ENCODE measurements at places on chromosomes 1 and 21. TPM values are rescaled to one million over a fixed set of nuclear protein-coding genes. Genes with fewer than 3 reads are reported as not detected.
A peak's percentile ranks its signal among the peaks of the same experiment; 100 is the strongest.

DNA sequence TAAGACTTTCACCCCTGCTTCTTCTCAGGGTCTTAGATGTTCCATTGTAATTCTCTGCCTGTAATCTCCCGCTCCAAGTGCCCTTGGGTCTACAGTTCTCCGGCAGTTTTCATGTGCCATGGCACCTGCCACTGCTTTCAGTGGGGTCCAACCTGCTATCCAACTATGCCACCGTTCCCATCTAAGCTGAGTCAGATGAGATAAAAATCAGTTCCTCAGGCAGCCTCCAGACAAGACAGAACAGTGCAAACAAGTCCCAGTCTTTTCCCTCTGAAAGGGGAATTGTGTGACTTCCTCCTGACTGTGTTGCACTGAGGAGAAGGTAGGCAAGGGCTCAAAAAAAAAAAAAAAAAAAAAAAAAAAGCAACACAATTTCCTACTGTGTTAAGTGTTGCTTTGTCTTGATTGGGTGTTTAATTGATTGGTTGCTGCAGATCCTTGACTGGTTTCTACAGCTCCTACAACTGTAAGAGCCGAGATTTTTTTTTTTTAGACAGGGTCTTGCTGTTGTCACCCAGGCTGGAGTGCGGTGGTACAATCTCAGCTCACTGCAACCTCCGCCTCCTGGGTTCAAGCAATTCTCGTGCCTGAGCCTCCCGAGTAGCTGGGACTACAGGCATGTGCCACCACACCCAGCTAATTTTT lies 50.7 kb downstream of the EBNA1BP2 start:
- DNase-seq, result no peak

GRCh38 chr1:67754526-67754920 lies 69.5 kb downstream of the GADD45A start:
- DNase-seq, result no peak

- no peak for DNase-seq
Observed at GRCh38 chr1:183505454-183506089, 33.3 kb downstream of the SMG7 start.

- DNase-seq, result no peak
Observed at GRCh38 chr1:59146651-59147358, 150.1 kb upstream of the FGGY start.

DNA sequence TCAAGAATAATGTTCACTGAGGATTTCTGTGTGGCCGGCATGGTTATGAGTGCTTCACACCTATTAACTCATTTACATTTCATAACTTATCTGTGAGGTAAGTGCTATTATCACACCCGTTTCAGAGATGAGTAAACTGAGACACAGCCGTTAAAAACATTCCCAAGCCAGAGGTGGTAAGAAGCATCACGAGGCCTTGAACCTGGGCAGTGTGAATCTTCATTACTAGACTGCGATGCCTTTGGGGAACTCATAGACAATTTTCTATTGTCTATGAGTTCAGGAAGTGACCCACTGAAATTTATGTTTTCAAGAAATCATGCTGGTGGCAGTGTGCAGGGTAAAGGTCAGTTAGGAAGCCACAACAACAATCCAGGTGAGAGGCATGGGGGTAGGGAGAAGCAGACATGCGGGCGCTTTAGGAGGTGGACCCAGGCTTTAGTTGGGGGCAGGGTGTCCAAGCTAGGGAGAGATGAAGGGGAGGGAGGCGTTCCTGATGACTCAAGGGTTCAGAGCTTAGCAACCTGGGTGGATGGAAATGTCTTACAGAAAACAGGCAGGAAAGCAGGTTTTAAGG lies 14.5 kb downstream of the GNG12 start:
- no peak for DNase-seq

GRCh38 chr1:192462616-192463015 lies 113.0 kb upstream of the RGS1 start:
- no peak for DNase-seq

DNA sequence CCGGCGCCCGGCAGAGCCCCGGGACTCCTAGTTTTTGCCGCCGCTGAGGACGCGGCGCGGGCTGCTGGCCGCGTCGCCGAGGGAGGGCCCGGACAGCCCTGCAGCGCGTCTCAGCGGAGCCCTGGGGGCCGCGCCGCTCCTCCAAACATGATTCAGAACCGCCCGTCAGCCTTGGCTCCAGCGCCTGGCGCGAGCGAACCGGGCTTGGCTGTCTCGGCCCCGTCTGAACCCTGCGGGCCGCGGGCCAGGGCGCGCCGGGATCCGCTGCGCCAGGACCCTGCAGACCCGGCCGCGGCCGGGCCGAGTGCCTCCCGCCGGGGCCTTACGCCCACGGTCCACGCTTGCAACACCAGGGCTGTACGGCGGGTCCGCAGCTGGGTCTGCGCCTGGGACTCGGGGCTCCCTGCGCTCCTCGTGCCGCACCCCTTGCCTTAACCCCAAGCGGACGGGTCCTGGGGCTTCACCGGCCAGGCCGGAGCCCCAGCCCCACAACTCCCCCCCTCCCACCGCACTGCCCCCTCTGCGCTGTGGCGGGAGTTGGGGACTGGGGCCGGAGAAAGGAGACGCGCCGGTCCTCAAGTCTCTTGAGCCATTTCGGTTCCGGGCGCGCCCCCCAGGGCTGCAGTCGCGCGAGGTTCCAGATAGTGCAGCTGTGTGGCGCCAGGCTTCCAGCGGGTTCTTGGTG lies 48.4 kb upstream of the CD34 start:
- no peak for DNase-seq

GRCh38 chr1:183385340-183386144 lies 32.6 kb downstream of the NMNAT2 start:
- no peak for DNase-seq

- DNase-seq, result no peak
Observed at GRCh38 chr1:11573116-11573692, 81.0 kb downstream of the FBXO2 start.

DNA sequence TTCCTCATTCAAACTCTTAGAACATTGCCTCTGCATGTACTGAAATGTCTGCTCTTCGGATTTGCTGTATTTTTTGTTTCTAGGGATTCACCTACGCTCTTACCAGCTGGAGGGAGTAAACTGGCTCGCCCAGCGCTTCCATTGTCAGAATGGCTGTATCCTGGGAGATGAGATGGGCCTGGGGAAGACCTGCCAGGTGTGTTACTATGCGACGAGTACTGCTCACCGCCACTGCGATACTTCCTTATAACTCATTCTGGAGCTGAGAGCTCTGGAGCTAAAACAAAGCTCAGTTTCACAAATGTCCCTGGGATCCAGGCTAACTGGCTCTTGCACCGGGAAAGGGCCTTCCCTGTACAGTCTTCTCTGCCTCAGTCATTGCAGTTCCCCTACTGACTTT lies 10.1 kb downstream of the CHD1L start:
- DNase-seq, result no peak

DNA sequence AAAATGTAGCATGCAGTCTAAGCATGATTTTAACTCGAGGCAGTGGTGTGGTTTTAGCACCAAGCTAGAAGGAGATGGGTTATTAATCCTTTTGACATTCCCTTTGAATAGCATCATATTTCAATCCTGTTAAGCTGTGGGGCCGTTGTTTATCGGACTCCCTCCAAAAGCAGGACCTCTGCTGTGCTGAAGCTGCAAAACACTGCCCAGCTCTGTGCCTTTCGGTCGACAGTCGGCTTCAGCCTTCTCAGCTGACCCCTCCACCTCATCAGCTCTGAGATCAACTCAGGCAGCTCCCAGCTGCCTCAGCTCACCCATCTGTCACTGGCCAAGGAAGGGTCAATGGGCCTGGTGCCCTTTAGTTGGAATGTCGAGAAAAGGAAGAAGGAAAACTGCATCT lies 95.5 kb downstream of the KAZN start:
- no peak for DNase-seq

- DNase-seq, result no peak
Observed at GRCh38 chr21:33245289-33245918, 15.7 kb downstream of the IFNAR2 start.

- no peak for DNase-seq
Observed at GRCh38 chr1:168098534-168099320, 38.0 kb downstream of the GPR161 start.

GRCh38 chr1:243945727-243946126 lies 95.7 kb upstream of the AKT3 start:
- no peak for DNase-seq

DNA sequence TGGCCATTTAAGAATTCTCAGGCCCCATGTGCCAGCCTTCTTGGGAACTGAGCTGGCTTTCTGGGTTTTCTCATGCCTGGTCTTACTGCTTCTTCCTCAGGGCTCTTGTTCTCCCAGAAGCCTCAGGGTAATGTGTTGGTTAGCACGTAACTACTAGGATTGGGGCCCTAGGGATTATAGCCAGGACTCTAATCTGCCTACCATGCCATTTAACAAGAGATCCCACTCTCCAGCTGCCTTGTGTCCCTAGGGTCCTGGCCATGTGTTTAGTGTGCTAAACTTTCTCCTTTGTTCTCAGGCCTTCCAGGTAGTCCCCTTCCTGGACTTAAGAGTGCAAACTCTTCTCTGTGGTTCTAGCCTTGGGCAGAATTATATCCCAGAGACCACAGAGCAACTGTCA lies 2.2 kb upstream of the SH3BGRL3 start:
- no peak for DNase-seq

- DNase-seq, result no peak
Observed at GRCh38 chr1:6646499-6647148, 22.0 kb downstream of the THAP3 start.

- no peak for DNase-seq
Observed at GRCh38 chr1:82464362-82465001, 663.7 kb downstream of the ADGRL2 start.

- DNase-seq, result no peak
Observed at GRCh38 chr1:97186381-97186780, 464.8 kb downstream of the PTBP2 start.

DNA sequence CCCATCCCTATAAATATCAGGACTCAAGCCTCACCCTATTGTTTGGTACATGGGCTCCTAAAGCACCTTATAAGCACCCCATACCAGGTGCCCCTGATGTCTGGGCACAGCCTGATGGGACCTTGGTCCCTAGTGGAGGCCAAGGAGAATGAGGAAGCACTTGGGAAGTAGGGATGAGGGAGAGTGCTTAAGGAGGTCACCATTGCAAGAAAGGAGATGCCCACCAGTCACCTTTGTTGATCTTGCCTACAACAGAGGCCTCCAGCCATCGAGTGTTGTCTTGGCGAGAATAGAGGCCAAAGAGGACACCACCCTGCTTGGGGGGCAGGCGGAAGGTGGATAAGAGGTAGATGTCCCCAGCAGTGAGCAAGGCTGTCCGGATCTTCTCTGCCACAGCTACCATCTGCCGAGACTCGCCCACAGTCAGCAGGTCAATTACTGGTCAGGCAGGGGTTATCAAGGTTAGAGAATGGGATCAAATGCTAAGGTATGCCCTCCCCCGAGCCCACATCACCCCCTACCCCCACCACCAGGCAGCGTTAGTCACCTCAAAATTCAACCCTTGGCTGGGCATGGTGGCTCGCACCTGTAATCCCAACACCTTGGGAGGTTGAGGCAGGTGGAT lies 1.6 kb downstream of the THBS3 start:
- DNase-seq, result no peak

DNA sequence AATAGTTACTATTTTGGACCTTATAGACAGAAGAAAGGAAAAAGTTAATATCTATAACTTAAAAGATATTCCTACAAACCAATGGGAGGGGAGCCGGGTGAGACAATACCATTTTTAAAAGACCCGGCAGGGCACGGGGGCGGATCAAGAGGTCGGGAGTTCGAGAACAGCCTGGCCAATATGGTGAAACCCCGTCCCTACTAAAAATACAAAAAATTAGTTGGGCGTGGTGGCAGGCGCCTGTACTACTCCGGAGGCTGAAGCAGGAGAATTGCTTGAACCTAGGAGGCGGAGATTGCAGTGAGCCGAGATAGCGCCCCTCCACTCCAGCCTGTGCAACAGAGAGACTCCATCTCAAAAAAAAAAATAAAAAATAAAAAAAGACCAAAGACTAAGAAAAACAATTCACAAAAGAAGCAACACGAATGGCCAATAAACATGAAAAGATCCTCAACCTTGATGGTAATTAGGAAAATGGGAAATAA lies 1.2 kb upstream of the PSMB2 start:
- no peak for DNase-seq

GRCh38 chr1:208527156-208527555 lies 283.0 kb upstream of the PLXNA2 start:
- DNase-seq, result no peak

- peak; percentile 81 for DNase-seq
Observed at GRCh38 chr1:115179397-115180079, 90.2 kb upstream of the TSPAN2 start.

DNA sequence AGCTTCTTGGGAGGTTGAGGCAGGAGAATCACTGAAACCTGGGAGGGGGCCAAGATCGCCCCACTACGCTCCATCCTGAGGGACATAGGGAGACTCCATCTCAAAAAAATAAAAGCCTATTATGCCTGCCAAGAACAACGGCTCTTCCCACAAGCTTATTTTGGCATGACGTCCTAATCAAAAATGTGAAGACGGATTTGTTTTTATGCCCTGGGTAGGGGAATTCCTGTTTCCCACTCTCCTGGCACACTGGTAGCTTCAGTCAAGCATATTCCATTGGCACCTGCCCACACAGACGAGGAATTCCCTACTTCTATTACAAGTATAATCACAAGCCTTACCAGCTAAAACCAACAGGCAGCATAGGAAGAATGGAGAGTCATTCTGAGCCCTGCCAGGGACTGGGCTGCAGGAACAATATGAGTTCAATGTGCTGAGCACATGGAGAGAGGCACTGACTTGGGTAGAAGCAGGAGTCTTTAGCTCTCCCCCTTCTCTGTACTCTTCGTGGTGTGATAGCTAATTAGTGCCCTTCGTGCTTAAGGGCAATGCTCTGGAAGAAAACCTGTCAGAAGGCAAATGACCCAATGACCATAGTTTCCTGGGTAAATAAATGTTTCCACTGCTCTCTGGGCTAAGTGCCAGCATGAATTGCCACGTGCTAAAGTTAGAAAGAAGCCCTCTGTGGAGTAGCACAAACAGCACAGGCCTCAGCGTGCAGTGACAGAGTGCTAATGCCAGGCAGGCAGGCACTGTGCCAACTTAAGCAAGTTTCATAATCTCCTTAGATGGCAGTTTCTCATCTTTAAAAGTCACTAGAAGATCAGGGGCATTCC lies 16.8 kb downstream of the TNFSF4 start:
- no peak for DNase-seq

- no peak for DNase-seq
Observed at GRCh38 chr1:175810305-175810704, 66.9 kb upstream of the TNR start.

GRCh38 chr1:175520186-175520585 lies 223.2 kb downstream of the TNR start:
- DNase-seq, result no peak

GRCh38 chr1:163066686-163067085 lies 2.5 kb upstream of the RGS4 start:
- no peak for DNase-seq

- peak; percentile 18 for DNase-seq
Observed at GRCh38 chr1:9852410-9853248, 28.9 kb upstream of the CLSTN1 start.

The LRRC71 gene
- polyA plus RNA-seq, result not detected

The GJB5 gene
- polyA plus RNA-seq, result not detected

The SPRR1B gene
- not detected for polyA plus RNA-seq

The HSD3B2 gene
- polyA plus RNA-seq, result not detected

The MAP3K7CL gene
- polyA plus RNA-seq, result 11.1 TPM

The TDRD10 gene
- not detected for polyA plus RNA-seq

The MSH4 gene
- 0.04 TPM for polyA plus RNA-seq

The COL24A1 gene
- polyA plus RNA-seq, result 2.2 TPM

The ITLN2 gene
- not detected for polyA plus RNA-seq

The FBXO2 gene
- polyA plus RNA-seq, result 1.3 TPM

The DCDC2B gene
- polyA plus RNA-seq, result not detected

The TRAF3IP3 gene
- 0.06 TPM for polyA plus RNA-seq

The CR2 gene
- not detected for polyA plus RNA-seq

The KRTAP7-1 gene
- not detected for polyA plus RNA-seq

The MARK1 gene
- not detected for polyA plus RNA-seq

The GPR153 gene
- 6.1 TPM for polyA plus RNA-seq

The RNF223 gene
- not detected for polyA plus RNA-seq

The SLFNL1 gene
- polyA plus RNA-seq, result 0.09 TPM
